ENCODE measurements at places on chromosomes 6 and 20.

DNA sequence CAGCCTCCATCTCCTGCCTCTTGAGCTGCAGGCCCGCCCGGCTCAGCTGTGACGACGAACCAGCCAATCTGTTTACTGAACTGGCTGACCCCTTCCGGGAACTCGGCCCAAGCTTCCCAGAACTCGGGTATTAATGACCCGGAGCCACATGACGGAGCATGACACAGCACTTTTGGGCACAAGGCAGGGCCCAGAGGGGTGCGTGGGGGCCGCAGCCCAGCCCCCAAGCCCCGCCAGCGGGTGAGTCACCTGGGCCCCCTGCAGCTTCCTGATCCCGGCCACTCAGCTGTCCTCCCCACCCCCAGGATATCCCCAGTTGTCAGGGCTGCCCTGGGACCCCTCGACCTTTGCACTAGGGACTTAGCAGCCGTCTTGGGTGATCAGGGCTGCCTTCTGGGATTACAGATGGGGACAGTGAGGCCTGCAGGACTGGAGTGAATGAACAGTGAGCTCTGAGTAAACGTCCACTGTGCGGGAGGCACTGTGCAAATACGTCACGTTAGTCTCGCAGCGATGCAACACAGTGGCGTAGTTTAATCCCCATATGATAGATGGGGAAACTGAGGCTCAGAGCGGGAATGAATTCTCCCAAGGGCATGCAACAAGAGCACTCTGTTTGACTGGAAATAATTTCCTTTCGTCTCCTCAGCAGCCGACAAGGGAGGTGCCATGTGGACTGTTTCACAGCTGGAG, 102.1 kb downstream of the CEBPB start:
- peak; percentile 39 for DNase-seq

DNA sequence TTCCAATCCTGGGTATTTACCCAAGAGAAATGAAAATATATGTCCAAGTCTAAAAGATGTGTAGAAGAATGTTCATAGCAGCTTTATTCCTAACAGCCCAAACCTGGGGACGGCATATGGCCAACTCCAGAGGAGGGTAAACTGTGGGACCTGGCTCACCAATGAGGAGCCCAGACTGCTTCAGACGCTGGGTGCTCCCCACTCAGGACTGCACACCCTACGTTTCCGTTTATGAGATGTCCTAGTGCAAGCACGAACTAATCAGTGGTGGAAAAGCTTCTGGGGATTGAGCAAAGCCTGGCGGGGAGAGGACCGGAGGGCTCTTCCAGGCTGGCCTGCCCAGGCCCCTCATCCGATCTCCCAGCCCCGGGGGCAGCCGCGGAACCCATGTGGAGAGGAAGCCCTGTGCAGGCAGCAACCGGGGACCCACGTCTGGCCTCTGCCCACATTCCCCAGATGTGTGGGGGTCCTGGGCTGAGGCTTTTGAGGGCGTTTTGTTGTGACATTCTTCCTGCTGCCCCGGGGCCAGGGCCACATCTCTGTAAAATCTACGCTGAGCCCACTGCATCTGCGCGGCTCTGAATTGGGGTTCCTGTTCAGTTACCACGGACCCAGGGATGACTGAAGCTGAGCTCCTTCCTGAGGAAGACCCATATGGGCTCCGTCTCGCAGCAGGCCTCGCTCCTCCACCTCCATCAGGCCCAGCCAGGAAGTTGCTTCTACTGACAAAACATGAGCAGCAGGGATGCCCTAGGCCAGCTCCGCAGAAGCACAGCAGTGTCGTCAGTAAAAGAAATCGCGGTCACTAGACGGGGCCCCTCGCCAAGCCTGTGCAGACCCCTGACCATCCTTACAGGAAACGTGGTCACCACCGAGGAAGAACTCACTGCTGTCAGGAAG, 188.0 kb downstream of the DLL1 start:
- no peak for DNase-seq

GRCh38 chr6:163782436-163783003, 368.0 kb downstream of the QKI start:
- DNase-seq: no peak

GRCh38 chr20:3781153-3781910, at the start of gene SPEF1:
TSS of gene SPEF1 (minus strand) at chr20:3781448. CDS start at chr20:3781287, 161 bp downstream.
- peak; percentile 64 for DNase-seq

DNA sequence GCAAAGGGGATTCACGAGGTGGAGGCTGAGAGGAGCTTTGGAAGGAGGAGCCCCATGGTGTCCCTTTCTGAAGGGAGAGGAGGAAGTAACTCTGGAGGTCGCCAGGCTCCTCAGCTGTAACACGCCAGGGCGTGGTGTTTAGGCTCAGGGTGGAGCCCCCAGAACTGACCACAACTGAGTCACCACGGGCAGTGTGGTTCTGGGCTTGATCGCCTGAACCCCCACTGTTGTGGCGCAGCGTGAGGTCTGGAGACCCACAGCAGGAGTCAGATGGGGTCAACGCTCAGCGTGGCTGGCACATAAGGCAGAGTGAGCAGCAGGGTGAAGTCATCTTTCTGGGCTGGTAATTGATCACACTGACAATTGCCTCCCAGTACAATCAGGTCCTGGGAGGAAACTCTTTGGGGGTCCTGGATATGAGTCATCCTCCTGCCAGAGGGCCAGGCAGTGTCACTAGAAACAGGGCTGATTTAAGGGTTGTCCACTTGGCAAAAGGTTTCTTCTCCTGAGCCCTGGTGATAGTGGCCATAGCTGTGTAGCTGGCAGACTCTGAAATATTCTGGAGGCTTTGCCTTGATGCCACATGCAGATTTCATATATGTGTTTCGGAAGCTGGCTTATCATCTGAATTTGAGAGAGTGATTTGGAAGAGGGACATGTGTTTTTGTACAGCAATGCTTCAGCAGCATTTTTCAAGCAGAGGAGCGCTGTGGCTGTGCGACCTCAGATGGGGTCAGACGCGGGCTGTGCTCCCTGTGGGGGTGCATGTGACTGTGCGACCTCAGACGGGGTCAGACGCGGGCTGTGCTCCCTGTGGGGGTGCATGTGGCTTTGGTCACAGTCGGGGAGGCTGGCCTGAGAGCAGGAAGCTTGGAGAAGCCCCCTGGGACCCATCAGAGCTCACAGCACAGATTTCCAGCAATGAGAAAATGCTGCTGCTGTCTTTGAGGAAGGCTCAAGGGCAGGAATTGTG, 50.0 kb downstream of the SYNJ2 start:
- DNase-seq: peak; percentile 31

- DNase-seq: no peak
These were observed 206.6 kb downstream of the TFAP2B start for GRCh38 chr6:51025082-51025777.

GRCh38 chr6:23073821-23074220, 504.5 kb downstream of the HDGFL1 start:
- DNase-seq: no peak

DNA sequence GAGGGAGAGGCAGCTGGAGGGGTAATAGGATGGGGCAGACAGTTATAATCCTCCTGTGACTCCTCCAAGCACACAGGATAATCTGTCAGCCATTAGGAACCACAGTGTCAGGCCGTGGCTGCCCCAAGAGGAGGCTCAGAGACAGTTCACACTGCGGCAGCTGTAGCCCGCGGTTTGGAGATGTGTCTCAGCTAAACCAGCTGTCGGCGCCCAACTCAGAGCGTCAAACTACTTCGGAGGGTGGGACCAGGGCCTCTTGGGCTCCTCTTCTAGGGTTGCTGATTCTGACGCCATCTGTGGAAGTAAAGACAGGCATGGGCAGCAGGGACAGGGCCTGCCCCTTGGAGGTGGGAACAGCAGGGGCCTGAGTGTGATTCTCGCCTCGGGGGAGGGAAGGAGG, 309.8 kb downstream of the CDC5L start:
- DNase-seq: no peak

DNA sequence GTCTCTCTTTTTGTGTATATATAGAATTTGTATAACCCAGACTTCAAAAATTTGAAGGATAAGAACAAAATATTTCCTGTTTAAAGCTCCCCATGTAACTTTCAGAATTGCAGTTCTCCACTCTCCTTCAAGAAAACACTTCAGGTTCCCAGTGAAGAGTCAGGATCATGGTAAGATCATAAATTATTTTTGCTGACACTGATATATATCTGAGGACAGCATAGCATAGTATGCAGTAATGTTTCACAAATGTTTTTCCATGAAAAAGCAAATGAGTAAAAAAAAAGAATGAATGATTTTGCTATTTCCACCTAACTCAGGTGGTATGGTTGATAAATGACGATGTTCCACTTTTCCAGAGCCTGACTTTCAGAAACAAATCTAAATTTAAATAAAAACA, 545.6 kb upstream of the EPHA7 start:
- DNase-seq: no peak

DNA sequence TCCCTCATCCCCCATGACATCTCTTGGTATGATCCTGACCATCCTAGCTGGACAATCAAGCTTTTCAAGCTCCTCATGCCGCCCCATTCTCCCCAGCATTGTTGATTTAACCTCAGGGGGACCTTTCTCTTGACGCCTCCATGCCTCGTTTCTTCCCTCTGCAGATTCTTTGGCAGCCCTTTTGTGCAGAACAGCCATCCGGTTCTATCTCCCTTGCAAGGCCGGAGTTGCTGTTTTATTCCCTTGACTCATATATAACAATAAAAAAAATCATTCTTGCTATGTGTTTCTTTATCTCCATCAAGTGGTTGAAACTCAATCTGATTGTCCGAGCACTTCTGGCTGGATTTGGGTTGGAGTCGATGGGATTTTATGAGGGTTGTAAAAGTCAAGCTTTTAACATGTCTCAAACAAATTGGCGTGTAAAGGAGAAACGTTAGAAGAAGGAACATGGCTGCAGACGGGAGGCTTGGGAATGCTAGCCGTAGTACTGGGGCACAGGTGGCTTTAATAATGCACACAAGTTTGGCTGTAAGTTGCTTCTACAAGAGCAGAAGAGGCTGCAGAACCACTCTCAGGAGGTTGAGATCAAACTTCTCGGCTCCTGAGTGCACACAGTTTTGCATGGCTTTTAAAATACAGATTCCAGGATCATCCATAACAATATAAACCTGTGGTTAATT, 3.9 kb upstream of the SULF2 start:
- no peak for DNase-seq

- no peak for DNase-seq
These were observed 103.6 kb upstream of the NXT1 start for GRCh38 chr20:23246717-23247664.

- DNase-seq: no peak
These were observed 69.7 kb upstream of the HINT3 start for GRCh38 chr6:125886914-125887313.

DNA sequence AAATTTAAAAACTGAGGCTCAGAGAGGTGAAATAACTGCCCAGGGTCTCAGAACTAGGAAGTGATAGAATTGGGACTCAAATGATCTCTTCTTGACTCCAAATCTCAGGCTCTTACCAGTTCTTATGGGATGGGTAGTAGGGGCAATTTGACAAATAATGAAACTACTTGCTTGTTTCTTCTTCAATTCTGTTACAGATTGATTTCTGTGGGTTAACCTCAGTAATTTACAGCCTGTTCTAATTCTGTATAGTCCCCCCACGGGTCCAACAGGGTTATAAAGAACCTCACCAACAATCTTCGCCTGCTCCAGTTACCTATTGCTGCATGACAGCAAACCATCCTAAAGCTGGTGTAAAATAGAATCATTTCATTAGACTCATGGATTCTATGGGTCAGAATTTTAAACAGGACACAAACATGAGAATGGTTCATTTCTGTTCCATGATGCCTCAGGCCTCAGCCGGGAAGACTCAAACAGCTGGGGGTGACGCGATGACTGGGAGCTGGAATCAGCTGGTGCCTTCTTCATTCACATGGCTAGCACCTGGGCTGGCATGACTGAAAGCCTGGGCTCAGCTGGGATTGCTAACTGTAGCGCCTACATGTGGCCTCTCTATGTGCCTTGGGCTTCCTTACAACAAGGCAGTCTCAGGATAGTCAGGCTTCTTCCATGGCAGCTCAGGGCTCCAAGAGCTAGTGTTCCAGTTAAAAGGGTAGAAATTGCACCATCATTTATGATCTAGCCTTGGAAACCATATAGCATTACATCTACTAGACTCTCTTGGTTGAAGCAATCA, 6.6 kb upstream of the WFDC2 start:
- no peak for DNase-seq

DNA sequence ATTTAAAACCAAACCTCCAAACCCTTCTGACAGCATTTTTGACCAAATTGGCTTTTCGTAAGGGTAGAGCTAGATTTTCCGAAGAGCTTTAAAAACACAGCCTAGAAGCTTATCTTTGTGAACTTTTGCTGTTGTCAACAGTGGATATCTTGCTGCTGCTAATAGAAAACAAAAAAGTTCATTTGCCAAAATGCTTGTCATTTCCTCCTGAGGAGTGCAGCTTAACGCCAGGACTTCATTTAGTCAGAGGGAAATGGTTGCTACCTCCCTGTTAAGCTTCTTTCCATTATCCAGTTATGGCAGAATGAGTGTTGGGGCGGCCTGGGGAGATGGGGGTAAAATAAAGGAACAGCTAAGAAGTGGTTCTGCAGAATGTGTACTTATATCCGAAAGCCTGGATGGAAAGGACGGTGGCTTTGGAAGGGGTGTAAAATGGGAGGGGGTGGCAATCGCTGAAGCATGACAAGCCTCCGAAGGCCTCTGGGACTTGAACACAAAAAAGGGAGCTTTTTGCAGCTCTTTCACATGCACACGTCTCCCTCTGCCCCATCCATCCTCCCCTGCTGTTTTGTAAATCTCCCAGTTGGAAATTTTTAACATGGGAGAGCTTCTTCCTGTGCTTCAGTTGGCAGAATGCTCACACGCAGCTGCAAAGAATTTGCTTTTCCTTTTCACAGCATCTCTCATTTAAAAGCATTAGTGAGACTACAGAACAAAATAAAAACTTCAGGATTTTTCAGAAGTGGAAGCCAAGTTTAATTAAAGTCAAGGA, 22.5 kb downstream of the JARID2 start:
- no peak for DNase-seq

DNA sequence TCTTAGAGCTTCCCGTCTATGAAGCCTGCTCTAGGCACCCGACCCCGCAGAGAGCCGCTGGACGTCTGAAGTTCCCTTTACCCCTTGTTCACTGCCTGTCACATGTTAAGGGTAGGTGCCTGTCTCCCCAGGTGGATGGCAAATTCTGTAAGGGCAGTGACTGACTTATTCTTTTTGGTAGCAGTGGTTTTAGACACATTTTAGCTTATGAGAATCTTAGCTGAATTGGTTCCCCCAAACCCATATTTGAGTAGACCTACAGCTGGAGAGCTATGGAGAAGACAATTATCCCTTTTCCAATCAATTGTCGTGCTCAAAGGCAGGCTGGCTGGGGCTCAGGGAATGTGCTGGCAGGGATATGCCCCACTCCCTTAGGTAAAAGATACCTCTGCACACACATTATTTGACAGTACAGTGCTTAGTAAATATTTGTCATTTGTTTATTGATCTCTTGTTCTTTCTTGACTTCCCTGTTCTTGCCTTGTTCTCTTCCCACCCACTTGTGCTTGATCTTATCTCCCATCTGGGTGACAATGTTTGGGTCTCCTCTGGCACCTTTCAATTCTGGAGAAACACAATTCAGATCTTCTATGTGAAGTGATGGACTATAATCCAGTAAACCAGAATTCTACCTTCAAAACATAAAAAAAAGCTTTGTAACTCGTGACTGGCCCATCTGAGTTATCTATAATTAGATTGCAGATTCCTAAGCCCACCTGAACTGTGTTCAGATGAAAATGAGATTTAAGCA, 114.3 kb upstream of the SLC2A12 start:
- no peak for DNase-seq
